ENCODE measurements at places on chromosomes 3 and 15.

GRCh38 chr15:74604983-74605794 is 10.4 kb upstream of the CLK3 start:
- DNase-seq, result no peak

DNA sequence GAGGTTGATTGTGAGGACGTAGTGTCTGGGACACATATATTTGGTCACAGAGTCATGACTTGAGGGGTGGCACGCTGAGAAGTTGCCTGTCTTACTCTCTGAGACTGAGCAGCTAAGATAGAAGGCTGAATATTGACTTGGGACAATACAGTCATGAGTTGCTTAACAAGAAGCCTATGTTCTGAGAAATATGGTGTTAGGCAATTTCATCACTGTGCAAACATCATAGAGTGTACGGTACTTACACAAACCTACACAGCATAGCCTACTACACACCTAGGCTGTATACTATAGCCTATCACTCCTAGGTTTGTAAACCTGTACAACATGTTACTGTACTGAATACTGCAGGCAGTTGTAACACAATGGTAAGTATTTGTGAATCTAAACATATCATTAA is 30.3 kb upstream of the SPESP1 start:
- no peak for DNase-seq

DNA sequence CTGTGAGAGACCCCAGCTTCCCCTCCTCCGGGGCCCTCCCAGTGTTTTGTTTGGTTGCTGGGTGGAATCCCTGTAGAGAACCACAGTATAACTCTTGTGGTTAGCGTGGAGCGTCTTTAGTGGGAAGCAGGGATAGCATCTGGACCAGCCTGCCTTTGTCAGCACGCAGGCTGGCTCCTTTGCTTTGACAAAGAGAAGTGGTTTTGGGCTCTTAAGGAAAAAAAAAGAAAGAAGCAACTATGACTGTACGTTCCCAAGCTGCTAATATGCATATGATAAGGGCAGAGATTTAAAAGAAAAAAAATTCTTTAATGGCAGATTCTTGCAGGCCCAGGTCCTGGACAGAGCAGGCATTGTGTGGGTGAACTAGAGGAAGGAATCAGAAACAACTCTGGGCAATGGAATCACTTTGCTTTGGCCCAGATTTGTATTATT is 340.8 kb upstream of the CTDSPL start:
- DNase-seq, result no peak

DNA sequence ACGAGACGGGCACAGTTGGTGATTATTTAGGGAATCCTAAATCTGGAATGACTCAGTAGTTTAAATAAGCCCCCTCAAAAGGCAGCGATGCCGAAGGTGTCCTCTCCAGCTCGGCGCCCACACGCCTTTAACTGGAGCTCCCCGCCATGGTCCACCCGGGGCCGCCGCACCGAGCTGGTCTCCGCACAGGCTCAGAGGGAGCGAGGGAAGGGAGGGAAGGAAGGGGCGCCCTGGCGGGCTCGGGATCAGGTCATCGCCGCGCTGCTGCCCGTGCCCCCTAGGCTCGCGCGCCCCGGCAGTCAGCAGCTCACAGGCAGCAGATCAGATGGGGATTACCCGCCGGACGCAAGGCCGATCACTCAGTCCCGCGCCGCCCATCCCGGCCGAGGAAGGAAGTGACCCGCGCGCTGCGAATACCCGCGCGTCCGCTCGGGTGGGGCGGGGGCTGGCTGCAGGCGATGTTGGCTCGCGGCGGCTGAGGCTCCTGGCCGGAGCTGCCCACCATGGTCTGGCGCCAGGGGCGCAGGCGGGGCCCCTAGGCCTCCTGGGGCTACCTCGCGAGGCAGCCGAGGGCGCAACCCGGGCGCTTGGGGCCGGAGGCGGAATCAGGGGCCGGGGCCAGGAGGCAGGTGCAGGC is 318.0 kb downstream of the FGF12 start:
- DNase-seq, result no peak

GRCh38 chr15:61157933-61158332 is 71.2 kb downstream of the RORA start:
- no peak for DNase-seq
